Spleen (tissue), 13 donors: ENCODE measurements at places on chromosomes 11 and 22.

DNA sequence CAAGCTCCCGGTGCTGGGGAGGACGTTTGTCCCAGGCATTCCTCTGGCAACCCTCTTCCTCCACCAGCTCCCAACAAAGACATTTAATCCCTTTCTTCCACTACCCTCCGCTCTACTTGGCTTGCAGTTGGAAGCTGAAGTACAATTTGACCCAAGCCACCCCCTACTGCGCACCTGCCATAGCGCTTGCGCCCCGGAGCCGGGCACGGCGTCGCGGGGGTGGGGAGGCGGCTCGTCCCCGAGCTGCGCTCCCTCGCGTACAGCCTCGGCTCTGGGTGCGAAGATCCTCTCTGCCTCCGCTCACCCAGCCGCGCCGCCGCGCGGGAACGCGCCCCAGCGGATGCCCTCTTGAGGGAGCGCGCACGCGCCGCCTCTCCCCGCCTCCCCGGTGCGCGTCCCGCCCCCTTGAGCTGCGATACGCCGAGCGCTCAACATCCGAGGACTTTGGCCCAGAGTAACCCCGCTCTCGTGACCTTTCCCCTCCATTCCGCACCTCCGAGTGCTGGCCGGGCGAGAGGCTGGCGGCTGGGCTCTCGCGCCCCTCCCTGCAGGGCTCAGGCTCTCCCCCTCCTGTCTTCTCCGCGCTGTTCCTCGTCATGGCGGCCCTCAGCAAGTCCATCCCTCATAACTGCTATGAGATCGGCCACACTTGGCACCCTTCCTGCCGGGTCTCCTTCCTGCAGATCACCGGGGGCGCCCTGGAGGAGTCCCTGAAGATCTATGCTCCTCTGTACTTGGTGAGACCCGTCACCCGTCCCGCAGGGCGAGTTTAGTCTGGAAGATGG, at the start of gene TMEM135:
TSS of gene TMEM135 (plus strand) at position 485 of the 785 bp plus-strand sequence. CDS start at position 597, 112 bp downstream.
- DNase-seq = peak; percentile 98

DNA sequence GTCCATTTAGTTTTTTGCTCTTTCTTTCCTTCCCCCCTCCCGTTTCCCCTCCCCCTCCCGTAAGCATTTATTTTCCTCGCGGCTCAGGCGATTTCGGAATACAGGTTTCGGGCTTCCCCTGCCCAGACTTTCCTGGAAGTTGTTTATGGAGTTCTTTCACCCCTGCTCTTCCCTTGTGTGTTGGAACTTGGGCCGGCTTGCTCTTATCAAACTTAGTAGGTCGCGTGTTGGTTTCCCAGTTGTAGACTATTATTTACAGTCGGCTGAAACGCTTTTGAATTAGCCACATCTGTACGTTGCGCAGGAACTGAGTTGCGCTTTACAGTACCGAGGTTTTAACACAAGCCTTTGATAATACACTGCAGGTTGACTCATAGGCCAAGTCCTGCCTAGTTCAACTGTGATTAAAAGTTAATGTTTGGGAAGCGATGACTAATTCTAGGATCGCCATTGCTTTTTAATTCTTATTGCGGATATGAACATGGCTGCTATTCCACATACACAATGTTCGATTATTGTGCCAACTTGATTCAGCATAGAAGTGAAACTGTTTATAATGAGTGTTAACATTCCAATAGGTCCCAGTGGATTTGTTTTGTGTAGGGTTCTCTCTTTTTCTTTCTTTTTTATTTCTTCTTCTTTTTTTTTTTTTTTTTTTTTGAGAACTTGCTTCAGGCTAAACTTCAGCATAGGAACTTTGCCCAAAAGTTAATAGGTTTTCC, 1.7 kb downstream of the YAP1 start:
- no peak for DNase-seq

- no peak for DNase-seq
These were observed 61.0 kb upstream of the PLET1 start for GRCh38 chr11:112321501-112322172.

- peak; percentile 93 for DNase-seq
These were observed 27.6 kb upstream of the TOLLIP start for GRCh38 chr11:1336836-1337646.

DNA sequence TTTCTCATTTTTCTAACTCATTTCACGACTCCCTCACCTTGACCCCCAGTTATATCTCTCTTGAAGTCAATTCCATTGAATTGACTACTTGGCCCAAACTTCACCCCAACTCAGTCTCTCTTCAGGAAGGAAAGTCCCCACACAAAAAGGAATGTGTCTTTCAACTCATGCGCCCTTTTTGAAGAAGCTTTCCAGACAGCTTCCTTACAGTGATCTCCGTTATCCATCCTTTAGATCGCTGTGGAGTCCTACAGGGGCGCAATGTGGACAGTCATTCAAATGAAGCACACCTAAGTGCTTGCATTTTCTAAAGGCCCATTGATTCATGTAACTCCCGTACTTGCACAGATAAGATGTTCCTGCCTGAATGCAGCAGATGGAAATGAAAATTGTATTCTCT, 101.1 kb upstream of the VPREB1 start:
- DNase-seq = no peak

- no peak for DNase-seq
These were observed 97.6 kb downstream of the PDE3B start for GRCh38 chr11:14741195-14741594.

GRCh38 chr11:86497310-86497709, 122.6 kb downstream of the CCDC81 start:
- DNase-seq = no peak
